ENCODE measurements at places on chromosomes 3 and 15.

DNA sequence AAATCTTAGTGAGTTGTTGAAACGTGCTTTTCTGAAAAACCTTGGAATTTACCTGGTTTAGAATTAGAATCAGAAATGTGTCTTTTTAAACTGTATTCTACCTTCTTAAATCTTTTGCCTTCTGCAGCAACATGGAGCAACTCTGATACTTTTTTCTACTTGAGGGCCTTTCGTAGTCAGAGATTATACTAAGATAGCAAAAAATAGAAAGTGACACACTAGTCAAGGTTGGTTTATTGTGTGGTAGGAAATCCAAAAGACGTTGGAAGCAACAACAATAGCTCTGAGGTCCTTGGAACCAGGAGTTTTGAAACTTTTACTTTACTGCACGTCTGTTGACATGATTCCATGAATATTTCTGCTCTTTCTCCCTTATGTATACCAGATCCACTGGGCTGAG is 294.9 kb downstream of the LPP start:
- DNase-seq: no peak

GRCh38 chr3:173921732-173922131 is 524.2 kb downstream of the NLGN1 start:
- no peak for DNase-seq

- no peak for DNase-seq
Measured at GRCh38 chr3:122306622-122306953, 18.5 kb upstream of the CSTA start.

DNA sequence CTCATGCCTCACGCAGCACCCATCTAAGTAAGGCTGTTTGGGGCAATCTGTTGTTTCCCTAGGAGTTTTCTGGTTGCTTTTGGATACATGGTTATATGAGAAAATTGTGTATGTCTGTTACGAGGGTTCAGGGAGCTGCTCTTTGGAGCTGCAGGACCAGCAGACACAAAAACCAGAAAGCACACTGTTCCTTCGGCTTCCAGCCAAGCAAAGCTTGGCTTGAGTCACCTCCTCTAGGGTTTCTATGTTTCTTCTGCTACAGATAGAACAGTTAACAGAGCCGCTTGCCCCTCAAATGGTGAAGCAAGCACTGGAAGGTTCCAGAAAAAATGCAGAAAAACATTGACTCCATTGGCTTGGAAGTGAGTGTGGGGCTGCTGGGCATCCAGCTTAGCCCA is 49.2 kb upstream of the CTDSPL start:
- no peak for DNase-seq

GRCh38 chr15:57283774-57284503 is 92.4 kb upstream of the CGNL1 start:
- DNase-seq: no peak

GRCh38 chr15:31523655-31524049 is 197.0 kb downstream of the KLF13 start:
- DNase-seq: no peak

DNA sequence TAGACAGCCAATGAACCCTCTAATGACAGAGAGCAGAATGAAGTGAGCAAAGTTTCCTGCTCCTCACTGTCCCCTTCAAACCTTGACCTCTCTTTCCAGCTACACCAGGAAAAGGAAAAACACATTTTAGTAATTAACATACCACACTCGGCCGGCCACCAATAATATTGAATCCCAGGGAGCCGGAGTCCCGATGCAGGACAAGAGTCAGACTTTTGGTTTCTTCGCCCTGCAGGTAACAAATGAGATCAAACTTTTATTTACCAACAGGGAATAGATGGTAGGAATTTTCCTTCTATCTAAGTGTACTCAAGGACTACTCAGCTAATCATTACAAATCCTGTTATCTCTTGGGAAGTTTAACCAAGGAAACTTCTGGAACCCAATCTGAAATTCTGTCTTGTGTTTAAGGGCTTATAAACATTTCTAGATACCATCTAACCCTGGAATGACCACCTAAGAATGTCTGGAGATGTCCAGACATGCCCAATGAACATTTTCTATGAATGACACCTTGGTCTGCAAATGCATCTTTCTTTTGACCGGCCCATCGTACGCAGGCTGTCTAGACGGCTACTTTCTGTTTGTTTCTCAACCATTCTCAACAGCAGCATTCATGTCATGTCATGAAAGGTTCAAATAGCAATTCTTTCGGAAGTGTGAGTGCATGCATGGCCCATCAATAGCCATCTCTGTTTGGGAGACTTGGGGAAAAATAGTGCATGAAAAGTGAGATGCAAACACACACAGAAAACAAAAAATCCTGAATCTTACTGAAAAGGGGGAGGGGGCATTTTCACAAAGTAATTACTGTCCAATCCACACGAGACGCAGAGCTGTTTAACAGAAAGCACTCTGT is 16.1 kb downstream of the PDZRN3 start:
- no peak for DNase-seq

DNA sequence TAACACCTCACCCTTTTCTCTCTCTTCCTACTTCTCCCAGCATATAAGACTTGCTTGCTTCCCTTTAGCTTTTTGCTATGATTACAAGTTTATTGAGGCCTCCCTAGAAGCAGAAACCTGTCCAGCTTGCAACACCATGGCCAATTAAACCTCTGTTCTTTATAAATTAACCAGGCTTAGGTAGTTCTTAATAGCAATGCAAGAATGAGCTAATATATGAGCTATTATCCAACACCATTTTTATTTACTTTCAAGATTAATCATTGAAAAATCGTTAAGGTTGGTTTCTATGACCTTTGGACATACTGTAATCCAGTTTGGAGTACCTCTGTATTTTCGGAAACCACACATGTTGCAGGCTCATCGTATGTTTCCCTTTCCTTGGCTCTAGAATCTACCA is 643.1 kb downstream of the ZPLD1 start:
- DNase-seq: no peak

DNA sequence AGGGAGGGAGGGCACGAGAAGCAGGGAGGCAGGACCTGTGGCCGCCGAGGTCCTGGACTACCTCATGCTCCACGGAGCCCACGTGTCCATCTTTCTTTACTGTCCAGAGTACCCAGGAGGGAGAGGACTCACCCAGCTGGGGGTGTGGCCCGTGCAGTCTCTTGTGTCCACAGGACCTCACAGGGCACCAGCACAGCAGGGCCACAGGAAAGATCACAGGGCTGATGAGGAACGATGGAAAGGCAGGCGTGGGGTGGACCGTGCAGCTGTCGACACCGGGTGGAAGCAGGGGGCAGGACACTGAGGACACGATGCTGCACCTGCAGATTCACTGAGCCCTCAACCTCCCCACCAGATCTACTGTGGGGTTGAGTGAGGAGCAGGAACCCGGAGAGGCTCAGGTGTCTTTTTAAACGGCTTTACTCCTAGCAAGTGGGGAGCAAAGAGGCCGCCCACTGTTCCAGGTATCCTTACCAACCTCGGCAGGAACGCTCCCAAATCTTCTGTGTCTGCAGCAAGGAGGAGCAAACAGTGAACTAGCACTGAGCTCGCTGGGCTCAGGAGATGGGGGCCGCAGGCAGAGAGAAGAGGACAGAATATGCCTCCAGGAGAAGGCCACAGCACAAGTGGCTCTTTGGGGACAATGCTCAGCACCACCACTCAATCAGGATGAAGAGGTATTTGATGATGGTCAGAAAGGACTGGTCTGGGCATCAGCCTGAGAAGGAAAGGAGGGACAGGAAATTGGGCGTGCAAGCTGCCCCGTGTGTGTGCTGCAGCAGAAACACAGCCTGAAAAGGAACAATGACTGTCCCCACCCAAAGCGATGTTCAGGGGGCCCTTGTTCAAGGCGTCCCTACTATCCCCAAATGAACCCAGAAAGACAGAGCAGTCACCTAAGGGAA is 198.8 kb downstream of the XXYLT1 start:
- no peak for DNase-seq

DNA sequence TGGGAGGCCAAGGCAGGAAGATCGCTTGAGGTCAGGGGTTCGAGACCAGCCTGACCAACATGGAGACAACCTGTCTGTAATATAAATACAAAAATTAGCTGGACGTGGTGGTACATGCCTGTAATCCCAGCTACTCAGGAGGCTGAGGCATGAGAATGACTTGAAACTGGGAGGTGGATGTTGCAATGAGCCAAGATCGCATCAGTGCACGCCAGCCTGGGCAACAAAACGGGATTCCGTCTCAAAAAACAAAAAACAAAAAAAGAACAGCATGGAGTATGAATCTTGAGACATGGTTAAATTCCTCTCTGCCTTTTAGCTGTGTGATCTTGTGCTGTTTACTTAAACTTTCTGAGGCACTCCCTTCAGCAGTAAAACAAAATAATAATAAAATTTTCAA is 244.9 kb downstream of the FGF12 start:
- no peak for DNase-seq

DNA sequence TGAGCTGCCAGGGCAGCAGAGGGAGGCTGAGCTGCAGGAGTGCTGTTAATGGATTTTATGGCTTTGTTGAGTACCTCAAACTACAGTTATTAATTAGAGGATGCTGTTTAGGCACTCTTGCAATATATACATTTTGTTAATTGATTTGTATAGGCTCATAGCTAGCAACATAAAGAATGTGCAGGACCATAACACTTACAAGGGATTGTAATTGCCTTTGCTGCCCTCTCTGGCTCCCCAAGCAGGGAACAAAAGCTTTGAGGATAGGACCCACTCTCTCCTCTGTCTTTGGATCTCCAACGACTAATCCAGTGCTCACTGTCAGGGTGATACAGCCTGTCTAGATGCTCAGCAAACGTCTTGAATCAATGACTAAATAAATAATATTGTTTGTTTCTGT is 1.2 kb upstream of the CLSTN2 start:
- no peak for DNase-seq

DNA sequence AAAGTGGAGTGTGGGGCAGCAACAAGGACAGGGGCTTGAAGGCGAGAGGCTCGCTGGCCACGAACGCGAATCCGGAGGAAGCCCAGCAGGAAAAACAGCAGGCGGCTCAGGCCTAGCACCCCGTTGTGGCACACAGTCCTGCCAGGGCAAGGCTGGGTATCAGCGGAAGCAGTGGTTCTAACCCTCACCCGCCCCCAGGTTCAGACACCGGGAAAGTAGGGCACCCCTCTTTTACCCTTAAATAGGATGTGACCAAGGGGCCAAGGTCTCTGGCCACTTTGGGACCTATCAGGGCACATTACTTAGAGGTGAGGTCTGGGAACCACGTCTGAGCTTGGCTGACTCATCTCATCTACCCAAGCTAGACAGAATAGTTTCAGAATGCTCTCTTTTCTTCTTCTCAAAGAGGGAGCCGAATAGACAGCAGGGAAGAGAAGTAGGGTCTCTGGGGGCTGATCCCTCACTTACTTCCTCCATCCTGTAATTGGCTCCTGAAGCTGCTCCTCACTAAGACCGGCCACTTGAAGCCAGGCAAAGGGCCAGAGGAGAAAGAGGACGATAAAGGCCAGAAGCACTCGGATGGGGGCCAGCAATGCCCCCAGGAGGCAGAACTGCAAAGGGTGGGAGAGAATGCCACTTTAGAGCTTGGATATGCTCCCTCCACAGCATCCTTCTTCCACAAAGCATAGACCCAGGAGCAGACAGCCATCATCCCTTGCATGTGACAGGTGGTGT is 1.7 kb downstream of the LPCAT4 start:
- no peak for DNase-seq

DNA sequence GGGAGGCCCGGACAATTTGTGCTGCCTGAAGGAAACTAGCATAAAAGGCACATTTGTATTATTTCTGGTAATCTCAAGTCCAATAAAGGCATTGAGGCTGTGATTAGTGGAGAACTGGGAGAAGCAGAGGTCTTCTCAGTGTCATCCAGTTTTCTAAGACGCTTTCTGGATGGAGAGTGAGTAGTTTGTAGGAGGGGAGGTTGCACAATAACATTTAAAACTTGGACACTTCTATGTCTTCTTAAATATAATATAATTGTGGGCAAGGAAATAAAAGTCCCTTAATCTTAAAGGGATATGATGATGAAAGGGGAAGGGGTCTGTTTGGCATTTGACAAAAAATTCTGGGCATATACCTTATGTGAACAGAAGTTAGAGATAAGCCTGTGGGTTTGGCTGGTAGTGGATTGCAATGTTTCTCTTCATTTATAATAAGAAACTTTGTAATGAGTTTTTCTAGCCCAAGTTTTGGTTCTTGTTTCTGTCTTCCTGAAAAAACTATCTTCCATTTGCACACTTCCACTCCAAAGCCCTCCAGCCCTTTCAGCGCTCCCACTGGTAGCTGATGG is 291.6 kb upstream of the TGFBR2 start:
- no peak for DNase-seq

GRCh38 chr15:34217587-34218225 is 7.1 kb upstream of the EMC4 start:
- DNase-seq: no peak

- no peak for DNase-seq
Measured at GRCh38 chr15:60184579-60184978, 180.5 kb downstream of the FOXB1 start.

- DNase-seq: no peak
Measured at GRCh38 chr3:140093742-140094141, 158.8 kb downstream of the CLSTN2 start.

DNA sequence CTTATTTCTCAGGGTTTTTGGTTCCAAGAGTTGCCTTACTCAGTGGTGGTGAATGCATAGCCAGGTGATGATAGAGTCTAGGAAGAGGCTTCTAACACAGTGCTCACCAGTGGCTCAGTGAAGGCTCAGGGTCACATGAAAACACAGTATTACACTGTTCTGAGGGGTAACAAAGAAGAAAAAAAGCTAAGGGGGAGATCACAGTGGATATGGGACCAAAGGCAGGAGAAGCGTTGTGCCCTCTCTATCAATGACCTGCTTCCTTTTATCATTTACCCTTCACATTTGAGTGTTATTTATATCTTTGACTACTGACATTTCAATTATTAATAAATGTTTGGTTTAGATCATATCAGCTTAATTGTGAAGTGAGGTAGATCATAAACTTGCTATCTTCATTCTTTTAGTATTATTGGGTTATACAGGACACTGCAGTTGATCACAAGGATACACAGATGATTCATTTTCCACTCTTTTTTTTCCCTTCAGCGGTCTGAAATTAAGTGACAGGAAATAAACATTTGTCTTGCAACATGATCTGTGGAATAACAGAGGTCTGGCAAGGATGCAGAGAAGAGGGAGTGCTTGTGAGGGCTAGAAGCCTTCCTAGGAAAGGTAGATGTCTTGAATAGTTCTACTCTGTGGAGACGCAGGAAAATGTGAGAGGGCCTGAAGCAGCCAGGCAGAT is 171.7 kb downstream of the C3orf38 start:
- DNase-seq: no peak

DNA sequence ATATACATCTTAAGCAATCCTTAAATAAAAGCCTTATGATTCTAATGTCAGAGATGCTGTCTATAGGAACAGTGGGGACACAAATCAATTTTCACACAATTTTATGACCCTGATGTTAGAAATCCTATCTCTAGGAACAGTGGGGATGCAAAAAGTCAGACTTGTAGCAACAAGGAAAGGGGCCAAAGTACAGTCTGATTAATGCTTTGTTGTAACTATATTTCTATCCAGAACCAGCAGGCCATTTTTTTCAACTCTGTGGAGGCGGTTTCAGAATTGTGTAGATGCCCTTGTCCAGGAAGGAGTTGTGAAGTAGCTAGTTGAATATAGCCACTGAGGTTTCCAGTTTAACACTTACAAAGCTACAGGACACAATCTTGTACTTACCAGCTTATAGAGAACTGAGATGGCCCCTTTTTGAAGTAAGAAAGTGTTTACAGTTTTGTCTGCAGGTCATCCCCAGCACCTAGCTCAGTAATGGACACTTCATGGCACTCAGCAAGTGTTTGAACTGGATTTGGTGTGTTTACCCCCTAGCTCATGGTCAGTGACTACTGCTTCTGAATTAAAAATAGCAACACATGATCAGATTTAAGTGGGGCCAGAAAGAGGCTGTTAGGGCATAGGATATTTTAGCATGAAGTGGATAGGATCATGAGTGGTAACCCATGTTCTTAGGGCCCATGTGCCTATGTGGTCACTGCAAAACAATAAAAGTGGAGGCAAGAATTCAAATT is 54.3 kb downstream of the RAB7A start:
- DNase-seq: no peak
